ENCODE measurements at places on chromosomes 11 and 22.

DNA sequence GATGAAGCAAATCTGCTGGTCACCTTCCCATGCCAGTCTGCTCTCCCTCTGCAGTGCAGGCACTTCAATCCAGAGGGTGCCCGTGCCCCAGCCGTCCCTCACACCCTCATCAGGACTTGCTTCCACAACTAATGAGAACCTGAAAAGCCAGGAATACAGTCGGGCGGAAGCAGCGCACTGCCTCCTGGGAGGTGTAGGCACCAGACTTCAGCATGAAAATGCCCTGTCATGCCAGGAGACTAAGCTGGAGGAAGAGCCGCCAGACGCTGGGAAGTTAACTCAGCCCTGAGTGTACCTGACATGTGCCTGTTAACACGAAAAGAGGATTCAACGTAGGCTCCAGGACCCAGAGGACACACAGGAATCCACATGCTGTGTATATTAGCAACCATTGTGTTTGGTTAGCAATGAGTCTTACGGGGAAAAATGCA lies 40.1 kb upstream of the FLI1 start:
- peak; percentile 78 for DNase-seq

DNA sequence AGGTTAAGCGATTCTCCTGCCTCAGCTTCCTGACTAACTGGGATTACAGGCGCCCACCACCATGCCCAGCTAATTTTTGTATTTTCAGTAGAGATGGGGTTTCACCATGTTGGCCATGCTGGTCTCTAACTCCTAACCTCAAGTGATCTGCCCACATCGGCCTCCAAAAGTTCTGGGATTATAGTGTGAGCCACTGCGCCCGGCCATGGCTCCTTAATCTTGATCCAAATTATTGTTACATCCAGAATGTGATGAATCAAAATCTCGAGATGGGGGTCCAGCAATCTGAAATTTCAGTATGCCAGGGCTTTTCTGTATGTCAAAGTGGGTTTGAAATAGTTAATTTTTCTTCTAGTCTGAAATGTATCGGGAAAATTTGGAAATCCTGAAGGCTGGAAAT lies 3.7 kb downstream of the RPL27A start:
- no peak for DNase-seq

DNA sequence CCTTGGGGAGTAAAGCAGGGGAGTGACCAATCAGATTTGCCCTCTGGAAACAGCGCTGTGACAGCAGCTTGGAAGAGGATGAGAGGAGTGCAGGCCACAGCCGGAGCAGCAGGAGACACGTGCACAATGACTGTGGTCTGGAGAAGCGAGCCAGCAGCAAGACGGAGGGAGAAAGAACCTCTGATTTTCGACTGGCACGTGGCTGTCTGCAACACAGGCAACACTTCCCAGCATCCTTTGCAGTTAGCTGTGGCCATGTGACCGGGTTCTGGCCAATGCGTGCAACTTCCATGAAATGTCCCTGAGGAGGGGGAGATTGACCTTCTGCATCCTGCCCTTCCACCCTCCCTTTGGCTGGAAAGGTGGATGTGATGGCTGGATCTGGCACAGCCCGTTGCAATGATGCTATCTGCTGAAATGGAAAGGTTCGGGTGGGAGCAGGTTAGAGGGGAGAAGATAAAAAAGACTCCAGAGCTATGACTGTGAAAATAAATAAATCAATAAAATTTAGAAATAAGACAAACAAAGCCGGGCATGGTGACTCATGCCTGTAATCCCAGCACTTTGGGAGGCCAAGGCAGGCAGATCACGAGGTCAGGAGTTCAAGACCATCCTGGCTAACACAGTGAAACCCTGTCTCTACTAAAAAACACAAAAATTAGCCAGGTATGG lies 15.6 kb downstream of the PLA2G6 start:
- DNase-seq = peak; percentile 6

DNA sequence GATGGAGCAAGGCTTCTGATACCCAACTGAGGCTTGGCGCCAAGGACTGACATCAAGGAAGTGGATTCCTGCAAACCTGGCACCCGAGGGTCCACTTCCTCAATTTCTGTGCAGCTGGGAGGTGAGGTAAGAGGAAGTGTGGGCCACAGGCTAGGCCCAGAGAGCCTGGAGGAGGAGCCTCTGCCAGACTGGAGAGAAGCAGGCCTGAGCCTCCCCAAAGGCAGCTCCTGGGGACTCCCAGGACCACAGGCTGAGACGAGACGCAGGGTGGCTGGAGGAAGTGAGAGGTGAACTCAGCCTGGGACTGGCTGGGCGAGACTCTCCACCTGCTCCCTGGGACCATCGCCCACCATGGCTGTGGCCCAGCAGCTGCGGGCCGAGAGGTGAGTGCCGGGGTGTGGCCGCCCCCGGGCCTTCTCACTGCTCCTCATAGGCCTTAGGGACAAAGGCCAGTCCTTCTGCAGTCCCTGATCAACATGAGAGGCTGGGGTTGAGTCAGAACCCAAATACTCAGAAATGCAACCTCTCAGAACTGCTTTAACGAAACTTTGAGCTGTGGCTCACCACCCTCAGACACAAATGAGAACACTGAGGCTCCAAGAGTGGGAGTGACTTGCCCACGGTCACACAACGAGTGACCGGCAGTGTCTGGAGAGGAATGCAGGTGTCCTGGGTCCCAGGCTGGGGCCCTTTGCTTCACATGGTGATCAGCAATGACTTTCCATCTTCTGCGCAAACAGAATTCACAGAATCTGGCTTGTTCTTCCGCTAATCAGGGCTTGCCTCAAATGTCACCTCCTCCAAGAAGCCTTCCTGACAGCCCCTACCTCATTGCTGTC lies at the start of gene NCF4:
Gene NCF4 (plus strand): TSS at position 186 of the 839 bp plus-strand sequence. CDS start 166 bp downstream, at position 352.
- peak; percentile 85 for DNase-seq

GRCh38 chr22:23121424-23121823 lies 20.4 kb downstream of the RSPH14 start:
- no peak for DNase-seq

DNA sequence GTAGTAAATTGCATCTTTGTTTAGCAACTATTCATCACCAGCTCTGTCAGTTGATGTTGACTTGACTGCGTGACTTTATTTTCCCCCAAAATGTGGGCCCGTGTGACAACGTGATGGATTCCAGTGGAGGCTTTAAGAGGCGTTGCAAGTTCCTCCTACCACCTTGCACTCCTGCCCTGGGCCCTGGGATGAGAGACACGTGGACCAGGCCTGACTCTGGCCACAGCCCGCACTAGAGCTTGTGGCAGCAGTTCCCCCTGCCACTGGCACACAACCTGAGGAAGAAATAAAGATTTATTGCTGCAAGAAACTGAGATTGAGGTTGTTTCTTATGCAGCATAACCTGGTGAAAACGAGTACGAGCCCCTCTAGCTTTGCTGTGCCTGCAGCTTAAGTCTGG lies 31.9 kb downstream of the RASD2 start:
- DNase-seq = no peak

DNA sequence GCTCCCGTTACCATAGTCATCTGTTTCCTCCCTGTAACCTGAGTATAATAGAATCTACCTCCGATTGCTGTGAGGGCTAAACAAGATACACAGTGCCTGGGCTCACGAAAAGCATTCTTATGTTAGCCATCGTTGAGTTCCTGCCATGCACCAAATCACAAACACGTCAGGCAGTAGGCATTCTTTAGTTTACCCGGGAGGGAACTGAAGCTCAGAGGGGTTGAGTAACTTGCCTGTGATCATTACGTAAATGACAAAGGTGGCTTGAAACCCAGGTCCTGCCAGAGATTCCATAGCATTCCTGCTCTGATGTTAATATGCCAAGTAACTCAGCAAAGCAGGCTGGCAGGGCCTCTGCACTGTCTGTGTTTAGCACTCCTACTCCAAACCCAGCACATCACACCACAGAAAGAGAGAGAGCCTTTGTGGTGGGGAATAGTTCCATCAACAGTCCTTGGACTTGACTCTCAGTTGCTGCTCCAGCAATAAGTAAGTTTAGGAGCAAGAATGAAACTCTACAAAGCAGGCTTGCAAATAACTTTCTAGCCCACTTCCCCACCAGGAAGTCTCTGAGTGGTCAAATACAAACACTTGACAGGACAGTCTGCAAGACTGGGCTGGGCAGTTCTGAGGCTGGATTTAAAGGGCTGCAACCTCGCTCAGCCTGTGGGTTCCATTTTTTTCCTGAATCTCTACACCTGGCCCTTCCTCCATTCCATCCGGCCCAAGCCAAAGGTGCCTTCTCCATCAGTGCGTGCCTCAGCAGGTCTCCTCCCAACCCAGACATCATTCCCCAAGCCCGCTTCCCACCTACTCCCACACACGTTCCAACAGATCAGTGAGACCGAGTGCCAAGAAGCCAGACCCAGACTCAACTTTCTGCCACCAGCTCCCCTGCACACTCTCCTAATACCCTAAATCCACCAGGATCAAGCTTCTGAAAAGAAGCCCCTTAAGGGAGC lies 1.1 kb downstream of the SCN2B start:
- no peak for DNase-seq

- DNase-seq = peak; percentile 10
These were observed 72.6 kb downstream of the MYO7A start for GRCh38 chr11:77200351-77201268.

- no peak for DNase-seq
These were observed 3.3 kb upstream of the ANKRD13D start for GRCh38 chr11:67285541-67286498.

GRCh38 chr22:38921120-38921519 lies 36.3 kb upstream of the APOBEC3A start:
- no peak for DNase-seq

All from tibial artery (tissue), 4 donors.